ENCODE measurements at places on chromosomes 4 and X. TPM values are rescaled to one million over a fixed set of nuclear protein-coding genes. Genes with fewer than 3 reads are reported as not detected.

DNA sequence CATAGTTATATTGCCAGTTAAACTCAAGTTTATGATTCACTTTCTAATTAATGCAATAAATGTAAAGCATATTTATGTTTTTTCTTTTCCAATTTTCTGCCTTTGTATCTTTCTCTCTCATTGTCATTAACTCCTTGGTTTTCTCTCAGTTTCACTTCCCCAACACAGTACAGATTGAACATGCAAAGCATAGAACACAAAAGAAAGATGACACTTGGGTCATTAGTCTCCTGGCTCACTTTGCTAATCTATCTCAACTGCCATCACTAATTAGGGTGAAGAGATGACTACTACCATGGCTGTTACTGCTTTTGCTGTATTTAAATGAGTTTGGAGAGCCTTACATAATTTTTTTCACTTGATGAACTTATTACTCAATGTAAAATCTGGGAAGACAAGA is 12.3 kb upstream of the NAA11 start:
- no peaks in the 10 kb centered on the region for H3K36me3 ChIP-seq
- no peak overlapping the region for H3K27ac ChIP-seq
- H3K4me1 ChIP-seq, result no peaks in the 10 kb centered on the region
- H3K27me3 ChIP-seq, result no peaks in the 10 kb centered on the region

Gene GUCY1A1
- 76.0 TPM for total RNA-seq

DNA sequence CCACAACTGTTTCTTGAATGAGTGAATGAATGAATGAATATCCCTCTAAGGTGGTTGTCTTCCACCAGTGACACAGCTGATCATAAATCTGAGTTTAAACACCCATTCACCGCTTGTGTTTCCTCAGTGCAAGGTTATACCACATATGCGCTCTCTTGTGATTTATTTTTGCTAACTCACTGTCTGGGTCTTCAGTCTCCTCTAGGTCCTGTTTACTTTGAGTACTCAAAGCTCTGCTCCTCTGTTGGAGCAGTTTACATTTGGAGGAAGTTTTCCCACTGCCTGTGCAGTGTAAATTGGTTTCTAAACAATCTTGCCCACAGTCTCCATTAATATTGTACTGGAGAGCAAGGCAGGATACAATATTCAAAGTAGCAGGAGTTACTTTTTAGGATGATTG is 212.6 kb upstream of the JADE1 start:
- no peak overlapping the region for H3K27ac ChIP-seq
- H3K4me1 ChIP-seq, result peaks cover 25% of the 10 kb centered on the region
- no peaks in the 10 kb centered on the region for H3K27me3 ChIP-seq
- no peak overlapping the region for H3K4me3 ChIP-seq
- no peak for DNase-seq

Gene AVPR2
- total RNA-seq, result 3.0 TPM

Gene CD38
- 2.4 TPM for total RNA-seq

DNA sequence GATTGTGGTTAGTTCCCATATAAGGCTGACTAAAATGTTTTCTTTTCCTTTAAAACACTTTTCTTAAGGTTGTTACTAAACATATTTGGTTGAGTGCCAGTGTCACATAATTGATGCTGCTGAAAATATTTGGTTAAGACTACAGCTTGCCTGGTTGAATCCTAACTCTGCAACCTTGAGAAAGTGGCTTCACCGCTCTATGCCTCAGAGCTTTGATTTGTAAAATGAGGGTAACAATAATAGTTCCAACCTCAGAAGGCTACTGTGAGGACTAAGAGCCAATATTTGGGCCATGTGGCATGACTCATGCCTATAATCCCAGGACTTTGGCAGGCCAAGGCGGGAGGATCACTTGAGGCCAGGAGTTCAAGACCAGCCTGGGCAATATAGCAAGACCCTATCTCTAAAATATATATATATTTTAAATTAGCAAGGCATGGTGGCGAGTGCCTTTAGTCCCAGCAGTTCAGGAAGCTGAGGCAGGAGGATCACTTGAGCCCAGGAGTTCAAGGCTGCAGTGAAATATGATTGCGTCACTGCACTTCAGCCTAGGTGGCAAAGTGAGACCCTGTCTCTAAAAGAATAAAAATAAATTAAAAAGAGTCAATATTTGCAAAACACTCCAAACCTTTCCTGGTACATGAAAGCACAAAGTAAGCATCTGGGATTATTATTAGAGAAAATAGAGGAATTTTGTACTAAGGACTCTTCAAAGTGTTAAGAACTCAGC is 7.1 kb upstream of the NEIL3 start:
- no peaks in the 10 kb centered on the region for H3K36me3 ChIP-seq
- no peak for DNase-seq
- no peak overlapping the region for H3K4me3 ChIP-seq
- H3K4me1 ChIP-seq, result no peaks in the 10 kb centered on the region
- no peak overlapping the region for H3K27ac ChIP-seq

- DNase-seq, result no peak
- H3K4me3 ChIP-seq, result no peak overlapping the region
- H3K27ac ChIP-seq, result no peak overlapping the region
- H3K4me1 ChIP-seq, result no peaks in the 10 kb centered on the region
These were observed 42.6 kb downstream of the SPANXA2 start for GRCh38 chrX:141632124-141632523.

GRCh38 chrX:124435616-124436015 is 89.3 kb downstream of the SH2D1A start:
- H3K27me3 ChIP-seq, result no peaks in the 10 kb centered on the region
- no peaks in the 10 kb centered on the region for H3K36me3 ChIP-seq
- DNase-seq, result no peak
- H3K4me1 ChIP-seq, result no peaks in the 10 kb centered on the region

- H3K4me1 ChIP-seq, result no peaks in the 10 kb centered on the region
- no peaks in the 10 kb centered on the region for H3K36me3 ChIP-seq
- H3K27ac ChIP-seq, result no peak overlapping the region
- DNase-seq, result no peak
These were observed 1.2 kb downstream of the GPC3 start for GRCh38 chrX:133983974-133984845.

DNA sequence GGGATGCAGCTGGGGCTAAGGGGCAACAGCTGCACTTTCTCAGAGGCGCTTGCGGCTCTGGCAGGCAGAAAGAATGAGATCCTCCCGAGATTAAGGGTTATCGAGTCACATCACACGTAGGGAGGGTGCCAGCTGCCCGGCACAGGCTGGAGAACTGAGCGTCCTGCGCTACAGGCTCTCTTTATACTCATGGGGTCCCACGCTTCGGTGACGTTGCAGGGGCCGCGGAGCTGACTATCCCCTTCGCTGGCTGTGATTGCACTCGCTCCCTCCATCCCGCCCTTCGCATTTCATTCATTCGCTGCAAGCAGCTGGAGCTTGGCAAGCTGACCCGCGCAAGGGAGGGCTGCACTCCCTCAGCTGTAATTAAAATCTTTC is at the start of gene TACR3:
Gene TACR3, minus strand, starts transcription at position 156 of the 378 bp plus-strand sequence. CDS start 310 bp downstream, outside the sequence.
- no peaks in the 10 kb centered on the region for H3K36me3 ChIP-seq
- H3K27ac ChIP-seq, result no peak within 1 kb of the TSS
- no peaks in the 10 kb centered on the region for H3K4me1 ChIP-seq
- no peaks in the 10 kb centered on the region for H3K27me3 ChIP-seq

Gene ETDA
- not detected for total RNA-seq

DNA sequence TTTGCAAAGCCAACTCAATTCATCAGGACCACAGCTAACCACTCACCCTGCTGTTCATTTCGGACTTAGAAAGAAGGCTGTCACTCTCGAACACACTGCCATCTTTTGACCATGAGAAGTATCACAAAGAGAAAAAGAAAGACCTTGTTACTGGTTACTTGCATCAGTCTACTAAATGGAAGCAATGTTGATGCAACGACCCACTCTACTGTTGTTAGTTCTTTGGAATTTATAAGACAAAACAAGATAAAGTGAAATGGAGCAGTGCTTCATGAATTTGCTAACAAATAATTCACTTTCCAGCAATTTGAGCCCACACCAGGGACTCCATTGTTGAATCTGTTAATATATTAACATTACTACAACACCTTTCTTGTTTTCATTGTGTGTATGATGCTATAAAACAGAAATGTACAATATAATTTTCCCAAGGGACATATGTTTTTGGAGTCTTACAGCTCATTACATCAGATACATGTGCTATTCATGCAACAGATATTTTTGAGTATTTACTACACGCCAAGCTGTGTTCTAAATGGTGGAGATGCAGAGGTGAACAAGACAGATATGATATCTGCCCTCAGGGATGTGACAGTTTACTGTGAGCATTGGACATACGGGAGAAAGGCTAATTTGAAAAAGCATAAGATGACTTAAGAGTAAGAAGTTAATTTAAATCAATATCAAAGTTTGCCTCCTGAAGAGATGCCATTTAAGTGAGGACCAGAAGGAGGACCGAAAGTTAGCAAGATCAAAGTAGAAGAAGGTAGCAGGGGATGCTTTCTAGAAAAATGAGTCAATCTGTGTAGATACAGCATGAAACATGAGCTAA is 87.2 kb downstream of the AREG start:
- no peak overlapping the region for H3K27ac ChIP-seq
- H3K27me3 ChIP-seq, result no peaks in the 10 kb centered on the region

Gene CXCL3
- total RNA-seq, result 9.7 TPM

- DNase-seq, result no peak
- no peaks in the 10 kb centered on the region for H3K27me3 ChIP-seq
- no peak overlapping the region for H3K4me3 ChIP-seq
These were observed 12.1 kb upstream of the MAGEA11 start for GRCh38 chrX:149699761-149700160.

- peaks cover 83% of the 10 kb centered on the region for H3K36me3 ChIP-seq
- no peak overlapping the region for H3K4me3 ChIP-seq
- no peak overlapping the region for H3K27ac ChIP-seq
- no peaks in the 10 kb centered on the region for H3K27me3 ChIP-seq
These were observed 80.1 kb downstream of the HUWE1 start for GRCh38 chrX:53606456-53606855.

DNA sequence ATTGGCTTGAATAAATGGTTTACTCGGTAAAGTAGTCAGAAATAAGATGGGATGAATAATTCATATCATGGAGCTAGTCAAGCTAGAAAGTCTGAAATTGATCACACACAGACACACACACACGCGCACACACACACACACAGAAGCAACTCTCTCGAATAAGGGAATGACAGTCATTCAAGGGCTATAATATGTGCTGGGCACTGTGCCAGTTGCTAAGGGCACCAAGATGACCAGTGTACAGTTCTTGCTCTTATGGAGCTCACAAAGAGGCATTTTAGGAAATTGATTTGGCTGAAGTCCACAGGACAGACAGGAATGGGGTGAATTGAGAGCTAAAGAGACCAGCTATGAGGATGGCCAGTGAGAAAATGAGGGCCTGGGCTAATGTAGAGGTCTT is 34.2 kb upstream of the SH3D19 start:
- H3K36me3 ChIP-seq, result no peaks in the 10 kb centered on the region
- H3K4me3 ChIP-seq, result no peak overlapping the region

Gene PAGE5
- not detected for total RNA-seq

GRCh38 chrX:106959901-106960300 is 39.7 kb downstream of the CLDN2 start:
- no peaks in the 10 kb centered on the region for H3K27me3 ChIP-seq
- H3K27ac ChIP-seq, result no peak overlapping the region
- no peaks in the 10 kb centered on the region for H3K4me1 ChIP-seq
- no peaks in the 10 kb centered on the region for H3K36me3 ChIP-seq

Gene TMPRSS11A
- total RNA-seq, result not detected

GRCh38 chr4:27638163-27638915 is 777.7 kb downstream of the STIM2 start:
- no peak overlapping the region for H3K4me3 ChIP-seq
- no peak overlapping the region for H3K27ac ChIP-seq
- no peaks in the 10 kb centered on the region for H3K36me3 ChIP-seq
- DNase-seq, result no peak

- no peak overlapping the region for H3K4me3 ChIP-seq
- no peak overlapping the region for H3K27ac ChIP-seq
- H3K4me1 ChIP-seq, result no peaks in the 10 kb centered on the region
- no peak for DNase-seq
- H3K27me3 ChIP-seq, result no peaks in the 10 kb centered on the region
- H3K36me3 ChIP-seq, result no peaks in the 10 kb centered on the region
These were observed 1457.2 kb upstream of the PCDH7 start for GRCh38 chr4:29262986-29263385.

GRCh38 chr4:10203851-10204250 is 87.3 kb upstream of the WDR1 start:
- H3K36me3 ChIP-seq, result no peaks in the 10 kb centered on the region
- DNase-seq, result no peak
- H3K27ac ChIP-seq, result no peak overlapping the region
- no peaks in the 10 kb centered on the region for H3K27me3 ChIP-seq
- H3K4me1 ChIP-seq, result no peaks in the 10 kb centered on the region

Gene SHOX
- not detected for total RNA-seq

Gene NWD2
- total RNA-seq, result not detected

DNA sequence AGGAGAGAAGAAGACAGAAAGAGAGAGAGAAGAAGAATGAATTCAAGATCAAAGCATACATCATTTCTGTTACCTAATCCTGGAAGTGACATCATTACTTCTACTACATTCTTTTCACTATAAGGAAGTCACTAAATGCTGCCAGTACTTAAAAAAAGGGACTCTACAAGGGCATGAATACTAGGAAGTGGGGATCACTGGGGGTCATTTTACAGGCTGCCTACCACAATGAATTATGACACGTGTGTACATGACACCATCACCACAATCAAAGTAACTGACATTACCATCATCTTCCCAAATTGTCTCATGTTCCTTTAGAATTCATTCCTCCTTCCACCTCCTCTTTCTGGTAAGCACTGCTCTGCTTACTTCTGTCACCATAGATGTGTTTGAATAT is 227.0 kb downstream of the CPE start:
- no peak overlapping the region for H3K27ac ChIP-seq
- DNase-seq, result no peak
- H3K4me3 ChIP-seq, result no peak overlapping the region
- H3K4me1 ChIP-seq, result no peaks in the 10 kb centered on the region
- no peaks in the 10 kb centered on the region for H3K36me3 ChIP-seq

DNA sequence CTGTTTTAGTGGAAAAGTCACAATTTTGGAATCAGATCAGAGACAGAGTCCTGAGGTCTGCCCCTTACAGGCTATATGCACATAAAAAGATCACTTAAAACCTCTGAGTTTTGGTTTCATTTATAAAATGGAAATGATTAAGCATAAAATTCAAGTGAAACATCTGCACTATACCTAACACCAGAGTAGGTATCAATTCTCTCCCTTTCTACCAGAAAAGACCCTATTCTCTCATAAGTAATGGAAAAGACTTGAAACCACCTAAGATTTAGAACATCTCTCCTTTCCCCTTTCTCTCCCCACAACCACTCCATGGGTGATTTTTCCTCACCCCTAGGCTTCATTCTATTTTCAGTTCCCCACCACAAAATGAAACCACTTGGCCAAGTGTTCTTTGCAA is 907 bp downstream of the LHFPL1 start:
- no peak overlapping the region for H3K4me3 ChIP-seq
- no peaks in the 10 kb centered on the region for H3K27me3 ChIP-seq
- no peak for DNase-seq
- H3K27ac ChIP-seq, result no peak overlapping the region
- no peaks in the 10 kb centered on the region for H3K36me3 ChIP-seq

DNA sequence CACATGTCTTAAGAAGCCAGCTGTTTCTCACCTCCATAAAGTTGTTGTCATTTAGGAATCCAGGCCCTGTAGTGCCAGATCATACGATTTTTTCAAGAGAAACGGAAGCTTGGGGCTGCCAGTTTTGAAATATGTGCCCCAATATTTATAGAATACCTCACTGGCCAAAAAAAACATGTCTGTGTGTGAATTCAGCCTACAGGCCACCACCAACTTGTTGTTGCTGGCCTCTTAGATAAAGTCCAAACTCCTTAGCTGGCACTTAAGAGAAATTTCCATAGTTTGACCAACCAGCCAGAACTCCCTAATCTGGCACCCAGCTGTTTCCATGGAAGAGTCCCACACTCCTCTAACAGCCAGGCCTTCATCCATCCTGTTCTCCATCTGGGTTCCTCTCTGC is 74.1 kb downstream of the WDR19 start:
- no peak for DNase-seq
- H3K4me1 ChIP-seq, result no peaks in the 10 kb centered on the region
- H3K27me3 ChIP-seq, result no peaks in the 10 kb centered on the region
- H3K27ac ChIP-seq, result no peak overlapping the region

Gene KCND1
- 1.2 TPM for total RNA-seq

Gene INPP4B
- total RNA-seq, result 20.7 TPM

All from upper lobe of right lung (tissue), 1 donor.